Kidney tubule cell (primary cell): ENCODE measurements at places on chromosomes 13 and 19.

- no peak for DNase-seq
Measured at GRCh38 chr19:5289060-5289990, 51.3 kb downstream of the PTPRS start.

- DNase-seq = peak; percentile 34
Measured at GRCh38 chr19:48770266-48770665, 14.9 kb downstream of the FGF21 start.

- peak; percentile 55 for DNase-seq
Measured at GRCh38 chr19:12937093-12937926, 1.1 kb upstream of the CALR start.

DNA sequence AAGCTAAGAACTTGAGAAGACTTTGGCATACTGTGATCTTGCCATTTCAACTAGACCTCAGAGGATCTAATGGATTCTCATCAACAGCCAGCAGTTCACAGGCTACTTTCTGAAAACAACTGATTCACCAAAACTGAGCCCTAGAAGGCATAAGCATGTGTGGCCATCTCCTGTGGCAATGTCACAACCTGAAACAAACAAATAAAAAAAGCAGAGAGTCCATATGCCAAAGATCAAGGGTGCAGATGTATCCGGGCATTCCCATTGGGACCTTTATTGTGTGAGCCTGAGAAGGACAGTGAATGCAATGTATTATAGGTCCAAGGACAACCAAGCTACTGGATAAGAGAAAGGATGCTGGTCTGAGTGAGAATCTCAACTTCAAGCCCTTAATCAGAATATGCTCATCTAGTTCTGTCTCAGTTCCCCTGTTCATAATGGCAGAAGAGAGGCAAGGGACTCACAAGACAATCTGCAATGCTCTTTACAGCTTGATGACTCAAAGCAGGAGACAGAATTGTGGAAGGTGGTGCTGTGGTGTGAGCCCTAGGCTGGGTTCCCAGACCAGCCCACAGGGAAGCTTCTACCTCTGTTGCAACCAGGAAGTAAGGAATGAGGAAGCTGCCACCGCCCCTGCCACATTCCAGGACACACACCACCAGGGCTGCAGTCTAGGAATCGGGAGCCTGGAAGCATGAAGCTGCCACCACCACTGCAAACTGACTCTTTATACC is 133.7 kb downstream of the RAP2A start:
- peak; percentile 91 for DNase-seq

- peak; percentile 7 for DNase-seq
Measured at GRCh38 chr13:113776231-113777125, 17.5 kb downstream of the TMEM255B start.

DNA sequence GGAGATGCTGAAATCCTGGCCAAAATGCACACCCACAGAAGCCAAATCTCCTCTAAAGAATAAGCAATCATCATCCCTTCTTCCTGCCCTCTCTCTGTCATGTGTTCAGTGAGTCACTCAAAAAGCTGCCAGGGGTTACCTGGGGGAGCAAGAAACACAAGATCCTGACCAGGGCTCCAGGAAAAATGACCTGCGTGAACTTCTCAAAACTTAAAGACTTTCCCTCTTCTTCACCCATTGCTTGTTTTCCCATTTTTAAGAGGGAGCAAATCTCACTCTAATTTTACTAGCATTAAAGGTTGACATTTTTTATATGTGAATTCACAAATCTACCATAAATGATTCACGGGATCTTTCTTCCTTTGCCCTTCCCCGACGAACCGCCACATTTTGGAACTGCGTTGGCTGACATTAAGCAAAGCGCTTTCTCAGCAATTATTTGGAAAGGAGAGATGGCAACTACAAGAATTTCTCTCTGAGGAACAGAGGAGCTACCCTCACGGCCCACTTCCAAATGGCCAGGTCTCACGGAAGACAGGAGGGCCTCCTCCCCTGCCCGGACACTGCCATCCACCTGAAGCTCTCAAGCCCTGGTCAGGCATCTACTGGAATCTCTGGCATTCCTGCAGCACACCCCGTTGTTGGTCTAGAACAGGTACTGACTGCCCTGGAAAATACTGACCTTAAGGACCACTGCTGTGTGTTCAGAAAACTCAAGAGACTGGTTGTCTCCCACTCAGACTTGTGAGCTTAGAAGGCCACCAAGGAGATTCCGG is 14.2 kb downstream of the TSHZ3 start:
- DNase-seq = no peak

- DNase-seq = peak; percentile 37
Measured at GRCh38 chr19:49691243-49692146, 579 bp downstream of the CPT1C start.

DNA sequence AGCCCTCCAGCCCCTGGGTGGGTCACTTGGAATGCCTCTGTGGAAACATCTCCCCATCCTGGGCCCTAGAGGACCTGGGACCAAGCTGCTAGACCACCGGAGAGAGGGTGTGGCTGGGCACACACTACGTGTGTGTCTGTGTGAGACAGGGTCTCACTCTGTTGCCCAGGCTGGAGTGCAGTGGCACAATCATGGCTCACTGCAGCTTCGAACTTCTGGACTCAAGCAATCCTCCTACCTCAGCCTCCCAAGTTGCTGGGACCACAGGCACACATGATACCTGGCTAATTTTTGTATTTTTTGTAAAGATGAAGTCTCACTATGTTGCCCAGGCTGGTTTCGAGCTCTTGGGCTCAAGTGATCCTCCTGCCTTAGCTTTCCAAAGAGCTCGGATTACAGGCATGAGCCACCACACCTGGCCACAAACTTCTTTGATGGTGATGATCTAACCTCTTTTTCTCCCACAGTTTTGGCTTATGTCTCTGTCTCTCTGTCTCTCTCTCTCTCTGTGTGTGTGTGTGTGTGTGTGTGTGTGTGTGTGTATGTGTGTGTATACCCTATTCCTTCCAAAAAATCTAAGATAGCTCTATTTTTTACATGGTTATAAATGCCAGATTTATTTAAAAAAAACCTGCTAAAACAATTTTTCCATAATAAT is 32.1 kb upstream of the SLC7A9 start:
- DNase-seq = no peak

- DNase-seq = no peak
Measured at GRCh38 chr19:35889370-35890112, 10.8 kb downstream of the NFKBID start.

DNA sequence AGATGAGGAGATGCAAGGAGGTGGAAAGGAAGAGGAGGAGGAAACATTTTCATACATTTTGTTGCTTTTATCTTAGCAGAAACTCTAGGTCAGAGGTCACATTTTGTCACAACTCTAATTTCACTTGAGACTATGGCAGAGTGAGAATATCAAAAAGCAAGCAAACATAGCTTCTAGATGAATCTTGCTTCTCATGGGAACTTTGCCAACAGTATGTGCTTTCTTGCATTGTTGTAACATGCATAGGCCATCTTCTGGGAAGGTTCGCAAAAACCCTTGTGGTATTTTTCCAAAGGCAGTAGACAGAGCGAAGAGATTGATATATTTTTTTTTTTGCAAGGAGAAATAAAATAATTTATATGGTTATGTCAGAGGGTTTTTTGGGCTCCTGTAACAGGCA is 291.3 kb downstream of the MTUS2 start:
- DNase-seq = peak; percentile 1

DNA sequence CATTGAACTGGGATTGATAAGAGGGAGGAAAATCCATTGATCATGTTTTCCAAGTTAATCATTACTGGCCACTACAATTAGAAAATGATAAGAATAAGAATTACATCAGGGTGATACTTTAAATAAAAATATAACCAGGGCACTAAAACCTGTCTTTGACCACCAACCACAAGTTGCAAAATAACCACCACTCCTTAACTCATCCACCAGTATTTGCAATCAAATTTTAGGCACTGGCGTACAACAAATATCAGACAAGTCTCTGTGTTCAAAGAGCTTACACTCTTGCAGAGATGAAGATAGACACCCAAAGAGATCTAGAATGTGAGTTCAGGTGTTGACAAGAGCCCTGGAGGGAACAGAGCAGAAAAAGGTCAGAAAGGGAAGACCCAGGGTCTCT is 514 bp downstream of the CEACAM3 start:
- no peak for DNase-seq

DNA sequence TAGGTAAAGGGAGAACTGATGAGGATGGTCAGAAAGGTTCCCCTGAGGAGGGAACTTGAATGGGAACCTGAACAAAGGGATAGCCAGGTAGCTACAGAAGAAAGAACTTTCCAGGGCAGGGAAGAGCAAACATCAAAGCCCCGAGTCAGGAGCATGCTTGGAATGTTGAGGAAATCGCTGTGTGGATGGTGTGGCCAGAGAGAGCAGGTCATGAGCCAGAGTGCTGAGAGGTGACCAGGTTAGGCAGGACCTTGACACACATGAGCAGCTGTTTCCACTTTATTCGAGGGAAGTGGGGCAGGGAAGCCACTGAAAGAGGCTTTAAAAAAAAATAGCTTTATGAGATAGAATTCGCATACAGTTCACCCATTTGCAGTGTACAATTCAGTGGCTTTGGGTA is 4.4 kb downstream of the RAB8A start:
- peak; percentile 44 for DNase-seq

GRCh38 chr19:17570791-17571190 is 15.3 kb downstream of the COLGALT1 start:
- no peak for DNase-seq

- peak; percentile 80 for DNase-seq
Measured at GRCh38 chr13:75760131-75761021, 124.2 kb downstream of the LMO7 start.
